ENCODE measurements at places on chromosomes 5 and 9.

- no peak for DNase-seq
Measured at GRCh38 chr5:169099801-169100734, 200.9 kb downstream of the SLIT3 start.

DNA sequence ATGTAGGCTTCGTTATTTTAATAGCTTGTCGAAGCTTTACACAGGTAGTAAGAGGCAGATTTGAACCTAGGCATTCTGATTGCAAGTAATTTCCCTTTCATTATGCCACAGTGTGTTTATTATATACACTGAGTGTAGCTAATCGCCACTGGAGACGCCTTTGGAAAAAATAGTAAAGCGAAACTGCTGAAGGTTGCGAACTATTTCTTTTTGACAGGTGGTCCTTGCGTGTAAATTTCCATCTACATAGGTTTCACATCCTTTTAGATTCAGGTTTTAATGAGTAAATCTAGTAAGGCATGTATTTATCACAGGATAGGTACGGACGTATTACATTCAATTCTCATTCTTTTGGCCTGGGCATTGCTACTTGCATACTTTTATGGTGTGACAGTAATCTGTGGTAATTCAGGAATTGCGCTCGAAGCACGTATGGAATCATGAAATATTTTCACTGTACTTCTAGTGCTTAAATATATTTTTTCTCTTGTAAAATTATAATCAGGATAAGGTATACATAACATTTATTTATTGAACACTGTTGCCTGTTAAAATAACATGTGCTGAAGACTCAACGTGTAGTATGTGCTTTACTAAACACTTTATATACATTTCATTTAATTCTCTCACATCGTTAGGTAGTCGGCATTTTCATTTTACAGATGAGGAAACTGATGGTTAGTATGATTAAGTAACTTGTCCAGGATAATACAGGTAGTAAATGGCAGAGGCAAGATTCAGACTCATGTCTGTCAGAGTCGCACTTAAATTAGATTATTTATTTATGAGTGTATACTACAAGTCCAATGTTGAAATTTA, 1.8 kb downstream of the MARCHF6 start:
- DNase-seq = no peak

DNA sequence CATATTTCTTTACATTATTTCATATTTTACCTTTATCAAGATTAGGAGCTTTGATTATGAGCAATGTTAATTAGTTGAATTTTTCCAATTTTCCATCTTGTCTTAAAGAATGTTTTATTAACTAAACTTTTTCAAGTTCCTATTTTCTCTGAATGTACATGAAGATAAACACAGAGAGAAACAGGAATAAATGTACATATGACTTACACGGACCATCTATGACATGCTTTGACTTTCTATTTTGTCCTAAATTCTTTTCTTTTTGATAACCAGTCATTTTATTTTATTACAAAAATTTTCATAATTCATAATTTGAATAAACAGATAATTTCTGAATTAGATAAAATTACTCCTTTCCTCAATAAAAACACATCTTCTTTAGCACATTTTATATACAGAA, 1038.8 kb upstream of the ARRDC3 start:
- DNase-seq = no peak

DNA sequence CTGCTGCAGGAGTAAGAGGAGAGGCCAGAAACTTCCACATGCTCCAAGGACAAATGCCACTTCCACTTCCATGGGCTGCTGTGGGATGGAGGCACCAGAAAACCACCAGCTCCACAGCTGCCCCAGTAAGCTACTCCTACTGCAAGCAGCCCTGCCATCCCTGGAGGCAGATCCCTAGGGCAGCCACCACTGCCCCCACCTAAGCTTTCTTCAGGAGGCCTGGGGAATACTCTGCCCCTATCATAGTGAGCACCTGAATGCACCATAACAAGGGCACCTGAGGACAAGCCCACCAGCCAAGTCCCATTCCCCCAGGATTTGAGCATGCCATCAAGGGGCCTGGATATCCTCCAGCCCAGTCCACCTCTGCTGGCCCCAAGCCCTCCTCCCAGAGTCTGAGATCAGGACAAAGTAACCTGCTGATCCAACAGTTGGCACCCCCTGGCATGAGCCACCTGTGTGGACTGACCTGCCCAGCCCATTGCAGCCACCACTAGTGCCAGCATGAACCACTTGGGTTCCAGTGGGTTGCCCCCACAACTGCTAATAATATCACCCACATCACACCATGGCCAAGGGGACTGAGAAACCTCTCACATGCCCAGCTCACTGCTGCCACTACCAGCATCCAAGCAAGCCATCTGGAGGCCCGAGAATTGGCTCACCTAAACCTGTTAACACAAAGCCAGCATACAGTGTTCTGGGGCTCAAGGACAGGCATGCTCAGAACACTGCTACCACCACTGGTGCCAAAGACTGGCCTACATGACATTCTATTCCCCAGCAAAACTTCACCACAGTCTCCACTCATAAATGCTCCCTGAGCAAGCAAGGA, 480.1 kb downstream of the CDH12 start:
- no peak for DNase-seq

GRCh38 chr9:17871213-17871890, 292.5 kb downstream of the SH3GL2 start:
- DNase-seq = no peak
